ENCODE measurements at places on chromosomes 2 and 18. TPM values are rescaled to one million over a fixed set of nuclear protein-coding genes. Genes with fewer than 3 reads are reported as not detected.

DNA sequence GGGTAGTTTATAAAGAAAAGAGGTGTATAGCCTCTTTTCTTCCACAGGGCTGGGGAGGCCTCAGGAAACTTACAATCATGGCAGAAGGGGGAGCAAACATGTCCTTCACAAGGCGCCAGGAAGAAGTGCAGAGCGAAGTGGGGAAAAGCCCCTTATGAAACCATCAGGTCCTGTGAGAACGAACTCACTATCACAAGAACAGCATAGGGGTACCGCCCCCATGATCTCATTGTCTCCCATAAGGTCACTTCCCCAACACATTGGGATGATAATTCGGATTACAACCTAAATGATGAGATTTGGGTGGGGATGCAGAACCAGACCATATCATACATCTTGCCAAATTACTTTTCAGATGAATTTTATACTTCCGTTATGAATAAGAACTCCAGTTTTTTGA is 32.4 kb downstream of the RALB start:
- no peak for DNase-seq

- DNase-seq = no peak
These were observed 268.1 kb upstream of the ATP5MC3 start for GRCh38 chr2:175449616-175450015.

- no peak for DNase-seq
These were observed 63.0 kb downstream of the STEAP3 start for GRCh38 chr2:119286661-119287060.

DNA sequence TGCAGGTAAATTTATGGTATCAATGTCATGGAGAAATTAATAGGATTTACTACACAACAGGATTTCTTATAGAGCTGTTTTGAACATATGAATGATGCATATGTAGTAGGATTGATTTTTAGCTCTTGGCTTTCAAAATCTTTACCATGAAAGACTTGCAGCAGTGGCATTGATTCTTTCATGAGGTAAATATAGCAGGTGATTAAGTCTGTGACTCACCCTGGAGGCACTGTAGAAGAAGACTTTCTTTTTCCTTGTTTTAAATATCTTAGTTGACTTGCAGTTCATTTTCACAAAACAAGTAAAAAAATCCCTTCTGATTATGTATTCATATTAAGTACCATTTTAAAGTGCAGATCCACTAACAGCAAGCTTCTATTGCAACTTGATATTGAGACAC is 463.0 kb downstream of the FBXO15 start:
- DNase-seq = no peak

- no peak for DNase-seq
These were observed 8.3 kb downstream of the EFR3B start for GRCh38 chr2:25050128-25050527.

DNA sequence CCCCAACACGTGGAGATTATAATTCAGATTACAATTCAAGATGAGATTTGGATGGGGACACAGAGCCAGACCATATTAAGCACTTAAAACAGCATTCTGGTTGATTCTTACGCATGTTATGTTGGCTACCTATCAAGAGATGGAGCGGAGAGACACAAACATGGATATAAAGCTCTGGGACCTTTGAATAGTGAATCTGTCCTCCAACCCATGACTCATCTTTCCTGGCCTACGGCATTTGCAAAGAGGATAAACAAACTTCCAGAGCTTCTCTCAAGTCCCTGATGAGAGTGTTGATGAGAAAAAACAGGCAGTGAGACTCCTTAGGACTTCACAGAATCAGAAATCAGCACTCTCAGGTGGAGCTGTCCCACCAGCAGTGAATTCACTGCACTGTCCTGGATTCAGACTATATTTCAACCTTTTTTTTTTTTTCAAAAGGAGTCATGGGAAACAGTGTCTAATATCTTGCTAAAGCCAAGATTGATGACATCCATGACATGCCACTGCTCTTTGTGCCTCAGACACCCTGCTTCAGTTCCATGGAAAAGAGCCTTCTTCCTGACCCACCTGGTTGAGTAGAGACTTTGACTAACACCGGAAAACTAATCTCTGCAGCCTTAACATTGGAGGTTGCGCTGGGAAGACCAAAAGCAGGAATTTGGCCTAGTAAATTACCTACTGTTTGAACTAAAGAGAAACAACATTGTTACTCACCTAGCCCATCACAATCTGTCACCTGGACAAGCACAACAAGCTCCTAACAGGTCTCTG is 62.1 kb upstream of the NPAS2 start:
- no peak for DNase-seq

GRCh38 chr18:58135183-58135641 is 91.2 kb downstream of the NEDD4L start:
- no peak for DNase-seq

DNA sequence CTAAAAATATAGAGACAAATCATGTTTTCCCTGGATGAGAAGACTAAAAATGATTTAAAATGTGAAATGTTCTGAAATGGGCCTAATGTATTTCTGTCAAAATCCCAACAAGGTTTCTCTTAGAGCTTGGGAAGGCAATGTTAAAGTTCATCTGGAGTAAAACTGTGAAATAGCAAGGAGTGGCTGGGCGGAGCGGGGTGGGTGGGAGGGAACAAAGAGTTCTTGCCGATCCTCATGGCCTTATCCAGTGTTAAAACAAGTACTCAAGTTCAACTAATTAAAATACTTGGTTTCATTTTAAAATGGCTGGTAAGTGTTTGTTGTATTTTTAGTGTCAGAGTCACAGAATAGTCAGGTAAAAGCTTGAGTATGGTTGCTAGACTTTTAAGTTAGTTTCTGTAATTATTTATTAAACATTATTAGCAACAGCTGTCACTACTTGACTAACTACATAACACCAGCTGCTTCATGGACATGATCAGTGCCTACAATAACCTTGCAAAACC is 87.3 kb downstream of the RTN4 start:
- no peak for DNase-seq

DNA sequence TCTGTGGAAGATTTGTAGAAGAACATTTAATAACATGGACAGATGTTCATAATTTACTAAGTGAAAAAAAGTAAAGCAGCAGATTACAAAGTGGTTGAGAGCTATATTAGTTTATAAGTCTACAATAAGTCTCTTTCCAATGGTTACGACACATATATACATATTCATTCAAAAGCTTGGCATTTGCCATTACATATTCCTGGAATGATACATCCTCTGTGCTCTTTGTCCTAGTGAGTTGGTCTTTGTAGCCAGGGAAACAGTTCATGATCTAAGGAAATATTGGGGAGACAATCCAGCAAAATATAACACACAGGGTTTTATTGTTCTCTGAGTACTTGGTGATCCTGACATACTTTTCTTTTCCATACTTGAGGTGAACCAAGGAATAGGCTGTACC is 32.5 kb upstream of the SOS1 start:
- DNase-seq = no peak

DNA sequence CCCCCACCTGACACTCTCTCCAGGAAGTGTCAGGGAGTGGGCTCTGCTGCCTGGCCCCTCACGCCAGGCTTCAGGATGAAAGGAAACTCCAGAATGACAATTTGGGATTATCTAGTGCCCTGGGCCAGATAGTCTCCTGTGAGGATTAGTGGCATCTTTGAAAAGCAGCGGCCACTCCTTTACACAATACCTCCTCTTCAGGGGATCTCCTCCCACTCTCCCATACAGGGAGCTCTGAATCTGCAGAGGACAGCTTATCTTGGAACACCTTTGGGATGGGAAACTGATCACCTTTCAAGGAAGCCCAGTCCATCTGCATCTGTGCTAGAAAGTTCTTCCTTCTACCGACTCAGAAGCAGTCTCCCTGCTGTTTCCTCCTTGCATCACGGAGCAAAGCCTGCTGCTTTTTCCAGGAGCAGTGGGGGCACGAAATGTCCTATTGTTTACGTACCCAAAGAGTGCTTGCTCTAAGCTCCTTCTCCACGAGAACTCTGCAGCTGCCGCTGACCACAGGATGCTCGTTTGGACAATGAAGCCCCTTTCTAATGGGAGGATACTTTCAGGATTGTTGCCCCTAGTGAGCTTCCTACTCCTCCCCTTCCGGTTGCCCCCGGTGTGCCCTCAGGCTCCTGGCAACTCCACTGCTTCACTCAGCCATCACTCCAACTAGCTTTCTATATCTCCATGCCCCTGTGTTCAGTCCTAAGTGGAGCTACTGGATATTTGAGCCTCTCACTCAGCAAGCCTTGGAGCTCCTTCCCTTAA is 31.5 kb downstream of the SIX3 start:
- no peak for DNase-seq

SYT4 gene
- polyA plus RNA-seq = 0.17 TPM

GRCh38 chr2:88950010-88950409 is 258.5 kb downstream of the RPIA start:
- DNase-seq = no peak

DNA sequence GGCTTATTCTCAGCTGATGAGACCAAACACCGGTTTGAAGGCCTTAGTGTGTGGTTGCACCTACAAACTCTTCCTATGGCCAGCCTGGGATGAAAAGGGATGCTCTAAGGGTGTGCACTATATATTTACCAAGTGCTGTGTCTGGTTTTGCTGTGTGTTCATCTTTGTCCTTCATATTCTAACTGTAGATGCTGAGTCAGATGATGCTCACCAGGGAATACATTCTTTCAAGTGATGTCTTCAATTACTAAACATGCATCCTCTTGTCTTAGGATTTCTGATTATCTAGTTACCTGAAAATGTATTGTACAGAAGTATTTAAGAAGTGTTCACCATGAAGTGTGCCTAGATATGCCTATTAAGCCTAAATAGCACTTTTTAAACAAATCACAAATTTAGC is 1111.6 kb upstream of the ZEB2 start:
- no peak for DNase-seq

SPATA3 gene
- not detected for polyA plus RNA-seq

- DNase-seq = no peak
These were observed 16.2 kb downstream of the DIPK1C start for GRCh38 chr18:74440808-74441427.

FTCDNL1 gene
- 1.2 TPM for polyA plus RNA-seq

- DNase-seq = no peak
These were observed 26.7 kb downstream of the POLI start for GRCh38 chr18:54296062-54296461.

DNA sequence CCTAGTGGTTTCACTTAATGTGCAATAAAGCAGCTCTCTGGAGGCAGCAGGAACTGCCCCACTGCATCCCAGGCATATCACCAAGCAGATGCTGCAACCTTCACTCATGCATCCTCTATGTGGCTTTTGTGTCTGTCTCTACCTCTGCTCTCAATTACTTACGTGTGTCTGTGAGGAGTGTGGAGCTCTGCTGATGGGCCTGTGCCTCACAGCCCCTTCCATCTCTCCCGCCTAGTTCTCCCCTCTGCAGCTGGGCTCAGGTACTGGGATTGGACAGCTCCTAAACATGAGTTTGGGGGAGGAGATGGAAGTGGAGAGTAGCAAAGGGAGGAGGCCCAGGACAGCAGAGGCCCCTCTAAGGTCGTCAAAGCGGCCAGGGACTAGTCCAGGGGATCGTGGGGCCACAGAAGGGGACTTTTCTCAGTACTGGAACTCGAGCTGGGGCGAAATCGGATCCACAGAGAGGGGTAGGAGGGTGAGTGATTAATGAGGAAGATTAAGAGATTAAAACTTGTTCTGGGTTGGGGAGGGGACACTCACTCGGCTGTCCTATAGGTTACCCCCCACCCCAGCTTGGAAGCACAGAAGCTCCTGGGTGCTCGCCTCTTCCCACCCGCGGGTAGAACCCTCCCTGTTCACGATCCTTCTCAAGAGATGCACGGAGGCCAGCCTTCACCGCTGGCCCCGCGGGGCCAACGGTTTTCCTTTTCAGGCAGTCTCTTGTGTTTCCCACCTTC is 2.1 kb upstream of the LBX2 start:
- DNase-seq = no peak

GRCh38 chr2:75736276-75736675 is 25.6 kb upstream of the GCFC2 start:
- DNase-seq = no peak

DNA sequence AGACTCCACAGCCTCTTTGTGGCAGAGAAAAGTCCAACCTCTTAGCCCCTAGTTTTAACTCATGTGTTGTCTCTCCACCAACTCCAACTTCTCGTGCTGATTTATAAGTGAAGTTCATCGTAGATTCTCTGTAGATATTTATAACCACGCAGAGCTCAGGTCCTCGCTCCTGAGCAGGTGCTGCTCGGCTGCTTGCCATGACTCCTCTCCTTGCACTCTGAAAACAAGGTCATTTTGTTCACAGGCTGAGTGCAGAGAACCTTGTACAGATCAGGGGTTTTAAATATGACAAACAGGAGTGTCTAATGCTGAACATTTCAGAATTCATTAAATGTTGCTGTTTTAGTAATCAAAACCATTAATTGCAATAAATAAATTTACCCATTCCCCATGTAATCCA is 330.8 kb upstream of the GYPC start:
- no peak for DNase-seq

- no peak for DNase-seq
These were observed 65.4 kb downstream of the PRPF40A start for GRCh38 chr2:152651834-152652233.

DNA sequence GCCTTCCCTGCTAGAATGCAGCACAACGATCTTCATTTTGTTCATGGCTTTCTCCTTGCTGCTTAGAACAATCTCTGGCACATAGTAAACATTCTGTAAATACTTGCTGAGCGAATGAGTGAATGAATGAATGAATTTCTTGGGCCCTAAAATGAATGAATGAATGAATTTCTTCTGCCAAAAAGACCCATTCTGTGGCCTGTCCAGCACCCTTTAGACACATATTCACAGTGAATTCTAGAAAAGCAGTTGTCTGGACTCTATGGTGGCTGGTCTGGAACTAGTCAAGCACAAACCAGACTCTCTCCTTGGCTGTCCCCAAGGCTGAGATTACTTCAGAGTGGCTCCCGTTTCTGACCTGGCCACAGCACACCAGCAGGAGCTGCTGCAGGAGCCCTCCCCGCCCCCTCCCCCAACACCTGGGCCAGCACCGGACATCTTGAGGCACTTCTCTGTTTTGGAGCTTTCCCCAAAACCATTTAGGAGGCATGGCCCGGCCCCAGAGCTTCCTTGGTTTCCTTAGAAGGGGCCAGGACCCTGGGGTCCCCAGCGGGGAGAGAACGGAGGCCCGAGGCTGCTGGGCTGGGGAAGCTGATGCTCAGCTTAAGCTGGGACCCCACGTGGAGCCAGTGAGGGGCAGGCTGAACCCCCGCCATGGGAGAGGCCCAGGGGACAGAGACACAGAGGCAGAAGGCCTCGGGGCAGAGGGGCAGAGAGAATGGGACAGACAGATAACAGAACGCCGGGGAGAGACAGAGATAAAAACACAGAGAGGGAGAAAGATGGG is 159.0 kb downstream of the ZFP36L2 start:
- DNase-seq = no peak

GRCh38 chr2:105756435-105756834 is 11.7 kb downstream of the NCK2 start:
- no peak for DNase-seq

GRCh38 chr2:70936165-70936978 is 672 bp downstream of the ATP6V1B1 start:
- DNase-seq = no peak

ZNF385B gene
- polyA plus RNA-seq = 12.7 TPM

GRCh38 chr18:62537946-62538345 is 15.1 kb downstream of the ZCCHC2 start:
- DNase-seq = no peak
